ENCODE measurements at places on chromosomes 2 and 18. TPM values are rescaled to one million over a fixed set of nuclear protein-coding genes. Genes with fewer than 3 reads are reported as not detected.

The DUSP11 gene
- 28.6 TPM for total RNA-seq

The KCNK3 gene
- 0.46 TPM for total RNA-seq

The POTEE gene
- under 0.01 TPM for total RNA-seq

The PDE11A gene
- total RNA-seq: 0.30 TPM

The G6PC2 gene
- total RNA-seq: not detected

The UGT1A8 gene
- not detected for total RNA-seq

The GULP1 gene
- 42.5 TPM for total RNA-seq

The RPIA gene
- total RNA-seq: 10.7 TPM

The MAP3K19 gene
- not detected for total RNA-seq

The COL4A4 gene
- 0.28 TPM for total RNA-seq

The ABCG5 gene
- not detected for total RNA-seq

The KCNG2 gene
- not detected for total RNA-seq

The SERPINE2 gene
- total RNA-seq: 2,341 TPM

The TCF23 gene
- not detected for total RNA-seq

The LNPK gene
- 52.3 TPM for total RNA-seq

The FLACC1 gene
- 0.89 TPM for total RNA-seq

The SKOR2 gene
- not detected for total RNA-seq

The SERPINB12 gene
- total RNA-seq: not detected

The RAD51AP2 gene
- not detected for total RNA-seq

The CDKL4 gene
- total RNA-seq: 3.3 TPM

The C2orf76 gene
- 6.7 TPM for total RNA-seq

The PROC gene
- not detected for total RNA-seq

The CSRNP3 gene
- 3.9 TPM for total RNA-seq

The ELOA2 gene
- not detected for total RNA-seq

The MALL gene
- total RNA-seq: 1.2 TPM

The CLIP4 gene
- 47.8 TPM for total RNA-seq

The SPP2 gene
- not detected for total RNA-seq

The ACVR1C gene
- 0.37 TPM for total RNA-seq

The CHPF gene
- 687 TPM for total RNA-seq

The NAT8 gene
- total RNA-seq: not detected

The ARHGAP25 gene
- total RNA-seq: 0.30 TPM

The TEKT4 gene
- not detected for total RNA-seq

The ANKRD30BL gene
- total RNA-seq: not detected

The CD207 gene
- not detected for total RNA-seq
